ENCODE measurements at places on chromosomes 12 and 14. TPM values are rescaled to one million over a fixed set of nuclear protein-coding genes. Genes with fewer than 3 reads are reported as not detected.

OTX2 gene
- 12.0 TPM for total RNA-seq

SMCO2 gene
- 0.46 TPM for total RNA-seq

NPFF gene
- total RNA-seq = not detected

VDR gene
- 2.3 TPM for total RNA-seq

GLI1 gene
- total RNA-seq = 0.77 TPM

DNA sequence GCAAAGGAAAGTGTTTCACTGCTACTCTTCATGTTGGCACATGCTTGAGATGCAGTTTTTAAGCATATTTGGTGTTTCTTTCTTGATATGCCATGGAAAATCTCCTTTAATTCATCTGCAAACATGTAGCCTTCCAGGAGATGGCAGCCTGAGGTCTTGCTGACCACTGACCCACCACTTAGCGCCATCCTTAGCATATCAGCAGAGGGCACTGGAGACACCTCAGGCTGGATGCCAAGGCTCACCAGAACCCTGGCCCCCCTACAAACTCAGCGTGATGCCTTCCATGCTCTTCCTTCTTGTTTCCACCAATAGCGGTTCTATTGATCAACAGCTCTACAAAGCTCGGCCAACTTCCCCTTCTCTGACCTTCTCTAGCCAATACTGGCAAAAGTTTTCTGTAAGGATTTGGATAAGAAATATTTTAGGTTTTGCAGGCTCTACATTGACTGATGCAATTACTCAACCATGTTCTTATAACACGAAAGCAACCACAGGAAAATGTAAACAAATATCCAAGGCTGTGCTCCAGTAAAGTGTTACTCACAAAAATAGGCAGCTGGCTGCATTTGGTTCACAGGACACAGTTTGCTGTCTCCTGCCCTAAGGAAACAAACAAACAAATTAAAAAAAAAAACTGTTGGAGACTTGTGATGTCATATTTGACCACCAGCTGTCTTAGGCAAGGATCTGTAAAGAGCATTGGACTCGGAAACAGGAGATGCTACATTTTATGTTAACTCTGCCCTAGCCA is 209.7 kb downstream of the SLC15A4 start:
- peaks cover 15% of the 10 kb centered on the region for H3K36me3 ChIP-seq
- H3K27ac ChIP-seq = no peak overlapping the region
- no peaks in the 10 kb centered on the region for H3K4me1 ChIP-seq

GRCh38 chr14:51395361-51395849 is 155.4 kb downstream of the TMX1 start:
- no peak overlapping the region for H3K4me3 ChIP-seq
- H3K4me1 ChIP-seq = peaks cover 48% of the 10 kb centered on the region
- DNase-seq = peak; percentile 29
- H3K36me3 ChIP-seq = no peaks in the 10 kb centered on the region

DNA sequence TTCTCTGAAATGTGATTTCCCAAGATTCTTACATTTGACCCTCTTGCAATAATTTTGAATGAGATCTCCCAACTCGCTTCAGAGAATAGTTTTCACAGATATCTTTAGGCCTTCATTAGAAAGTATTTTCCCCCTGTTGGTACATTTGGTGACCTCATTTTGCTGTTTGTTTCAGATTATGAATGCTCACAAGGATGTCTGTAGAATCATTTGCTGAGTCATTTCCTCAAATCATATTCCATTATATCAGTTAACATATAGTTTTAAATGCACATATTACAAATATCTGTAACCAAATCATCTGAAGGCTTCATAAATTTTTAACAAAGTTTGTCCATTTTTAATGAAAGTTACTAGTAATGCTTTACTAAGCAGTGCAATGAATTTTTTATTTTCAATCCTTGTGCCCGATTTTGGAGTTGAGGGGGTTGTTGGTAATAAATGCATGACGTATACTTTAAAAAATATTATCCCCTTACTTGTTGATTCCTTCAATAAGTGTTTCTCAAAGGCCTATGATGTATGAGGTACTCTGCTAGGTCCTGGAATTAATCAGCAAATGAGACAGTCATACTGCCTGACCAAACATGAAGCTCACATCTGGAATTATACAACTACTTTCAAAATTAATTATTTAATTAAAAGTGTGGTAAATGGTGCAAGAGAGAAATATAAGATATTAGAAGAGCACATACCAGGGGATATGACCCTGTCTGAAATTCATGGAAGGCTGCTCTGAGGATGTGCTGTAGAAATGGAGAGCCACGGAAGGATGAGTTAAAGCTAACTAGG is 126.9 kb upstream of the RAP1B start:
- no peak overlapping the region for H3K4me3 ChIP-seq
- H3K4me1 ChIP-seq = no peaks in the 10 kb centered on the region
- no peak for DNase-seq
- peaks cover 1% of the 10 kb centered on the region for H3K27me3 ChIP-seq

- H3K27me3 ChIP-seq = peaks cover 1% of the 10 kb centered on the region
- H3K27ac ChIP-seq = no peak overlapping the region
- H3K4me3 ChIP-seq = no peak overlapping the region
- H3K36me3 ChIP-seq = peaks cover 4% of the 10 kb centered on the region
Measured at GRCh38 chr14:39393289-39393688, 38.9 kb downstream of the FBXO33 start.

GRCh38 chr14:68651075-68651474 is 141.8 kb downstream of the ZFP36L1 start:
- peaks cover 6% of the 10 kb centered on the region for H3K36me3 ChIP-seq
- H3K4me1 ChIP-seq = peaks cover 7% of the 10 kb centered on the region
- DNase-seq = no peak

DNA sequence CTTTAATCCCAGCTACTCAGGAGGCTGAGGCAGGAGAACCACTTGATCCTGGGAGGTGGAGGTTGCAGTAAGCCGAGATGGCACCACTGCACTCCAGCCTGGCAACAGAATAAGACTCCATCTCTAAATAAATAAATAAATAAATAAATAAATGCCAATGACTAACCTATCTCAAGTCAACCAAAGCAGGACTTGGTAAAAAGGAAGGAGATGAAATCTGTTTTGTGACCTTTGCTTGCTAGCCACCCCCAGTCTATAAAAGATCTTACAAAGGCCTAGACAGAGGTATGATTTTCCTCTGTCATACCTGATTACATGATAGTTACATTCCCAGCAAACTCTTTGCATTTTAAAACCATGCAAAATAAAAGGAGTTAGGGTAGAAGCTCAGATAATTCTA is 13.5 kb upstream of the METTL17 start:
- peaks cover 3% of the 10 kb centered on the region for H3K27me3 ChIP-seq
- no peak overlapping the region for H3K4me3 ChIP-seq
- peaks cover 29% of the 10 kb centered on the region for H3K4me1 ChIP-seq

- no peaks in the 10 kb centered on the region for H3K4me1 ChIP-seq
- no peak for DNase-seq
- H3K27me3 ChIP-seq = peaks cover 7% of the 10 kb centered on the region
- no peak overlapping the region for H3K27ac ChIP-seq
Measured at GRCh38 chr12:129257524-129257923, 404.2 kb downstream of the GLT1D1 start.

- no peaks in the 10 kb centered on the region for H3K4me1 ChIP-seq
- no peak for DNase-seq
- H3K4me3 ChIP-seq = no peak overlapping the region
- H3K27me3 ChIP-seq = no peaks in the 10 kb centered on the region
- no peak overlapping the region for H3K27ac ChIP-seq
Measured at GRCh38 chr14:104496095-104496494, 83.5 kb upstream of the C14orf180 start.

DNA sequence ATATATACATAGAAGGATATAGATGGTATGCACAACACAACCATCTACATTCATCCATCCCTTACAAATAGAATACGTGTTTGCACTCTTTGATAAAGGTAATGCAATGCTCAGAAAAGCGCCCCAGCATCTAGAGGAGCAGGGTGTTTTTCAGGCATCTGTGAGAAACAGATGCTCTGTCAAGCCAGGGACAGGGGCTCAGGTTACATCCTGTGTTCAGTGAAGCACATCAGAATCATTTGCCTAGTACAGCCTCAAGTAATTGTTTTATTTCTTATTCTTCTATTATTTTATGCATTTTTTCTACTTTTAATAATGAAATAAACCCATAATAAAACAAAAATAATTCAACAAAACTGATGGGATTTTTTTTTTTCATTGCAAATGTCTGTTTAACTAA is 50.5 kb upstream of the HIF1A start:
- H3K4me1 ChIP-seq = peaks cover 2% of the 10 kb centered on the region
- H3K27me3 ChIP-seq = peaks cover 2% of the 10 kb centered on the region
- no peak overlapping the region for H3K27ac ChIP-seq

DNA sequence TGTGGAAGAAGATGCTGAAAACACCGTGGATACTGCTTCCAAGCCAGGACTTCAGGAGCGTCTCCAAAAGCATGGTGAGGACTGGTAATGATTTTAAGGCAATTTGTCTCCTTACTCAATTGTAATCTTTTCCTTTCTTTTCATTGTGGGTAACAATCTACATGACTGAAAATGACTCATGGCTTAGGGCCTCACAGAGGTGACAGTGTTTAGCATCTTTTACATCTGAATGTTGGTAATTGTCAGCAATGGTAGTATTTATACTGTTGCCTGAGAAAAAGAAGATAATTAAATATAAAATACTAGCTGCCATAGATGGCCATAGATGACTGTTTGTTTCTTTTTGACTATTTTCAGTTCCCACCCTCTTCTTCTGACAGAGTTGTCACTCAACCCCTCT is 31.6 kb downstream of the TULP3 start:
- no peak for DNase-seq
- peaks cover 40% of the 10 kb centered on the region for H3K36me3 ChIP-seq
- H3K27ac ChIP-seq = no peak overlapping the region
- H3K4me3 ChIP-seq = peak overlapping the region; percentile 16

DNA sequence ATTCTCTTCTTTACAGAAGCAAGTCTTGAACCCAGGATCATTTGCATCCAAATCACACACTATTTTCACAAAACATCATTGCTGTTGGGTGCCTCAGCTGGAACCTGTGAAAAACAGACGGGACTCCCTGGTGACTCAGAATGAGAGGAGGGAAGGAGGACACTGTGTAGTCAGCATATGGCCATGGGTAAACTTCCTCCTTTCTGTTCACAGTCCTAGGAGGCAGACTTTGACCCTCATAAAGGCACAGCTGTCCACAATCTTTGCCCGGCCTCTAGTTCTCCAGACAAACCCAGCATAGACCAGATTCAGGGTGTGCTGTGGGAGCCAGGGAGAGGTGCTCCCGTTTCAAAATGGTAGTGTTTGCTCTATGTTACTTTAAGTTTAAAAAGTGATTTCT is 62.0 kb downstream of the DYRK2 start:
- no peak overlapping the region for H3K27ac ChIP-seq
- H3K36me3 ChIP-seq = no peaks in the 10 kb centered on the region
- H3K27me3 ChIP-seq = peaks cover 5% of the 10 kb centered on the region
- no peak overlapping the region for H3K4me3 ChIP-seq
- peaks cover 9% of the 10 kb centered on the region for H3K4me1 ChIP-seq

GRCh38 chr12:45458238-45458637 is 242.3 kb downstream of the ANO6 start:
- DNase-seq = no peak
- H3K4me1 ChIP-seq = peaks cover 4% of the 10 kb centered on the region
- no peak overlapping the region for H3K4me3 ChIP-seq
- H3K36me3 ChIP-seq = no peaks in the 10 kb centered on the region

- H3K4me1 ChIP-seq = no peaks in the 10 kb centered on the region
- no peak overlapping the region for H3K4me3 ChIP-seq
- H3K36me3 ChIP-seq = peaks cover 17% of the 10 kb centered on the region
- no peak for DNase-seq
- H3K27ac ChIP-seq = no peak overlapping the region
- peaks cover 8% of the 10 kb centered on the region for H3K27me3 ChIP-seq
Measured at GRCh38 chr12:128994856-128995255, 141.6 kb downstream of the GLT1D1 start.

Measured in endothelial cell (in vitro differentiated cells).